ENCODE measurements at places on chromosomes 5 and 9.

- DNase-seq, result peak; percentile 4
Measured at GRCh38 chr5:89255845-89256463, 373.0 kb upstream of the MEF2C start.

- no peak for DNase-seq
Measured at GRCh38 chr5:111589316-111589715, 77.0 kb upstream of the STARD4 start.

DNA sequence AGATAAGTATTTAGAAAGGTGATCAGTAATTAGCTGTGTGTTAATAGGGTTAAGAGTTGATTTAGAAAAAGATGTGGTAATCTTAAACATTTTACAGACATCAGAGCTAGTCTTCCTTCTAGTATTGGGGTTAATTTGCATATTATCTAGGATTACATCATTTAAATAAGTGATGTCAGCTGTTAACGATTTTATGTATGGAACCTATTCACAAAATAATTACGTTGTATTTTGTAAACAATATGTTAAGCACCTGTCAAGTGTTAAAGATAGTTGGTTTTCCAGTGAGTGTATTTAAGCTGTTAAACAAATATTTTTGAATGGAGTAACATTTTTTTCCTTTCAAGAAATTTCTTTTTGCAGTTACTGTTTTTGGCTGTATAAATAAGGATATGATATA lies 2.2 kb downstream of the DCP2 start:
- DNase-seq, result no peak

DNA sequence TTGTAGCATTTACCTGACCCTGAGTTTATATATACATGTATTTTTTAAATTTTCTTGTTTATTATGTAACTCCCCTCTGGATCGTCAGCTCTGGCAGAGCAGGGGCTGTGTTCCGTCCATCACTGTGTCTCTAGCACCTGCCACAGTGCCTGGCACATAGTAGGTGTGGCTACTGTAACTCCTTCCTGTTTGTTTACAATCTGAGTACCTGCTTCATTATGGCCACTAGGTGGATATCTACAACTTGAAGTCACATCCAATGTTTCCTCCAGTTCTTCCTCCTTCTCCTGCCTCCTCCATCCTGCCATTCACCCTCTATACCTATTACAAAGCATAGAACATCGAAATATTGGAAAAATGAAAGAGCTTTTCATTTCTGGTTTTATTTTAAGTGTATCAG lies 14.2 kb upstream of the PPP1R2B start:
- DNase-seq, result no peak

DNA sequence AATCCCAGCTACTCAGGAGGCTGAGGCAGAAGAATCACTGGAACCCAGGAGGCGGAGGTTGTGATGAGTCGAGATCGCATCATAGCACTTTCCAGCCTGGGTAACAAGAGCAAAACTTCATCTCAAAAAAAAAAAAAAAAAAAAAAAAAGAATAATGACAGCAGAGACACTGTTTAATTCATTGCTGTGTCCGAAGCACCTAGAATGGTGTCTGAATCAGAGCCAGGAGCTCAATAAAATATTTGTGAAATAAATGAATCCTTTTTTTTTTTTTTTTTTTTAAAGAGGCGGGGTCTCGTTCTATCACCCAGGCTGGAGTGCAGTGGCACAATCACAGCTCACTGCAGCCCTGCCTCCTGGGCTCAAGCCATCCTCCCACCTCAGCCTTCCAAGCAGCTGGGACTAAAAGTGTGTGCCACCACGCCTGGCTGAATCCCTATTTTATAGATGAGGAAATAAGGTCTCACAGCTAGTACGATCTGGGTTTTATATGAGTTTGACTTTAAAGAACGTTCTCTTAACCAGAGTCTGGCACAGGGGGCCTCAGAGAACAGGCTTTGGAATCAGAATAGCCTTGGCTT lies 47.8 kb downstream of the THOC3 start:
- DNase-seq, result no peak

- no peak for DNase-seq
Measured at GRCh38 chr5:8848366-8848765, 697.5 kb downstream of the SEMA5A start.

DNA sequence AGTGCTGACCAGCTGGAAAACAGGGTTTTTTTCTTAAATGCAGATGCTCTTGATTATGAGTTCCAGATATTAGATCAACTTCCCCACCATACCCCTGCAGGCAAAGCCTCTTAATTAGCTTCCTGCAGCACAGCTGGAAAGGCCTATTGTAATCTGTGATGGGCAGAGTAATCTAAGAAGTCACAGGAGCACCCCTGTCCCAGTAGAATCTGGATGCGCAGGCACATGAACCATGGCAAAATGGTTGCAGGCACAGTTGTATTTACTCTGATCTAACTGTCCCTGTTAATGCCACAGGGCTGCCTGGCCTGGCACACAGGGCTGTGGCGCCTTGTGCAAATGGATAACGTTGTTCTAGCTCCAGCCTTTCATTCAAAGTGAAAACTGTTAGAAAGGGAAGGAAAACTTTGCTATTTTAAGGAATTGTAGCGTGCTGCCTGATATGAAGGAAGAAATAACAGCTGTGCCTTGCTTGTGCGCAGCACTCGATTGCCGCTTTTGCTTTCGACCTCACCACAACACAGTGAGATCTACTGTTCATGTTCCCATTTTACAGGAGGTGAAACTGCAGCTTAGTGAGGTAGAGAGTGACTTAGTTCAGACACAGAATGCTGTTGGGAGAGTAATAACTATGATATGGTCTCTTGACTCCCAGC lies 2.3 kb downstream of the TGFBI start:
- DNase-seq, result no peak

- DNase-seq, result no peak
Measured at GRCh38 chr9:107293543-107294085, 10.5 kb downstream of the RAD23B start.

DNA sequence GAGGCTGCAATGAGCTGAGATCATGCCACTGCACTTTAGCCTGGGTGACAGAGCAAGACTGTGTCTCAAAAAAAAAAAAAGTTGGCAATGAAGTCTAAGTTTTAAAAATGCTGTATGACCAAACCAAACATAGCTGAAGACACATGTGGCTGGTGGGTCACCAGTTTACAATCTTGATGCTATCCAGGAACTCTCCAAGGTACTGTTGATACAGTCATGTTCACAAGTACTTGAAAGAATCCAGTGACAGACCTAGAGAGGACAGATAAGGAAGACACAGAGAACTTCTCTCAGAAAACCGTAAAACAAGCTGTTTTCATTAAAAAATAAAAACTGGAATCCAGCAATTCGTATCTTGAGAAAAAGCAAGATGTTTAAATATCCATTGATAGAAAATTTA lies 95.7 kb downstream of the ACTBL2 start:
- no peak for DNase-seq

- DNase-seq, result no peak
Measured at GRCh38 chr9:109796078-109796477, 16.1 kb downstream of the PALM2AKAP2 start.

DNA sequence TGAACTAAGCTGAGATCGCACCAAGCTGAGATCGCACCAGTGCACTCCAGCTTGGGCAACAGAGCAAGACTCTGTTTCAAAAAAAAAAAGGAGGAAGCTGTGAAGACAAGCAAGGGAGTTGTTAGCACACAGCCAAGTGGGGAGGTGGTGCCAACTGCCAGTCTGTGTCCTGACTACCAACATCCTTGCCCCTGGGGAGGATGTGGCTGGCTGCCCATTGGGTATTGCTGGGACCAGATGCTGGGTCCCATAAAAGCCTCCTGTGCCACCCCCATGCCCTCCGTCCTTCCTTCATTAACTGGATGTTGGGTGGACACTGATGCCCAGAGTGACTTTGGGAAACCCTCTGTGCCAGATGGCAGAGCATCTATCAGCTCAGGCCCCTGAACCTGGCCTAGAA lies 157.1 kb upstream of the COL5A1 start:
- DNase-seq, result no peak

DNA sequence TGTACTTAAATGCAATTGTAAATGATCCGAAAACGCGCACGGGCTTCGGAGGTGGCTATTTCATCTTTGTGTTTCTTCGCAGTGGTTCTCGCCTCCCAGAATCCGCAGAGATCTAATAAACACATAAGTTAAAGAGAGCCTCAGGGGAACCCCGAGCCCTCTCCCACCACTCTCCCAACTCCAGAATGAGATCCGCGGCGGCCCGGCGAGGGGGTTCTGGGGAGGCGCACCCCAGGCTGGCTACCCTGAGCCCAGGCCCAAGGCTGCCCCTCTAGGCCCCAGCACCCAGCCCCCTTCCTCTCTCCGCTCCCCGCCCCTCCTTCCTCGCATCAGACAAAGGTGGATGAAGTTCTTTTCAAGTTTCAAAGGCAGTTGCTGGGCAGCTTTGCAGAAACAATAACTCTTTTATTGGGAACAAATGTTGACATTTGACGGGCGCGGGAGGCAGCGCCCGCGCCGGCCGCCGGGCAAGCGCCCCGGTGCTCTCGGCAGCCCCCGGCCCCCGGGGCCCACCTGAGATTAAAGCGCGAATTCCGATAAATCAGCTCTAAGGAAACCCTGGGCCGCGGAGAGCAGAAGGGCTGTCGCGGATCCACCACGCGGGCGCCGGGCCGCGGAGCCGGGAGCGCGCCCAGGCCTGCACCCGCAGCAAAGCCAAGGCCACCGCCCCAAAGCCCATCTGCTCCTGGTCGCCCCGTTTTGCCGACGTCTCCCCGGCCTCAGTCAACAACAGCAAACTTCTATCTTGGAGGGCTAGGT lies 8.4 kb downstream of the IRX2 start:
- DNase-seq, result no peak

DNA sequence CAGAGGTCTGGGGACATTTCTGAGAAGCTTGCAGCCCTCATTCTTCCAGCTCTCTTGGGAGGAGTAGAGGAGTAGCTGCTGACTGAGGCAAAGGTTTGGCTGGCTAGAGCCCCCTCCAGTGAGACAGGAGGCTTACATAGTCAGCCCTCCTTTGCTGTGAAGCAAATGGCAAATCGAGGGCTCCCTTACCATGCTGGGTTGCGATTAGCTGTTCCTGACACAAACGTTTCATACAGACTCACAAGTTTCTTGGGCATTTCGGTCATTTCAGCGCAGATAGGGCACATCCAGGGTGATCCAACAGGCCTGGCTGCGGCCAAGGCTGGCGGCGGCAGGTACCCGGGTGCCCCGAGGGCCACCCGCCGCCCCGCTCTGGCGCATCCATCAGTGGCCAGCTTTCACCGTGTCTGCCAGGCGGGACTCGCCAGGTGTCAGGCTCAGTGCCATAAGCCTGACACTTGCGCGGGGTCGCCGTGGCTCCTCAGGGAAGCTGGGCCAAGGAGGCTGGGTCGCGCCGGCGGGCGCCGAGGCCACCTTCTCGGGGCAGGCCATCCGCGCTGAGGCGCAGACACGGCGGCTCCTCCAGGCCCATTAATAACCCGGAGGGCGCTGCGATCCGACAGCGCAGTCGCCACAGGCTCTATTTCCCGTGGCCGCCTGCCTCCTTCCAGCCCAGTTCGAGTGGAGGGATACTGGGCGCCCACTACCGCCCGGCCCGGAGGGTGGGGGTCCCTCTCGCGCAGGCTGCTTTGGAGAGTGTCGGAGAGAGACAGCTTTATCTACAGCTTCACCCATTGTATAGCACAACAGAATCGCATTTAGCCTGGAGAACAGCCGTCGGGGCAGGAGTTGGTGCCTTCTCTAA lies 9.1 kb downstream of the PRDM6 start:
- no peak for DNase-seq

DNA sequence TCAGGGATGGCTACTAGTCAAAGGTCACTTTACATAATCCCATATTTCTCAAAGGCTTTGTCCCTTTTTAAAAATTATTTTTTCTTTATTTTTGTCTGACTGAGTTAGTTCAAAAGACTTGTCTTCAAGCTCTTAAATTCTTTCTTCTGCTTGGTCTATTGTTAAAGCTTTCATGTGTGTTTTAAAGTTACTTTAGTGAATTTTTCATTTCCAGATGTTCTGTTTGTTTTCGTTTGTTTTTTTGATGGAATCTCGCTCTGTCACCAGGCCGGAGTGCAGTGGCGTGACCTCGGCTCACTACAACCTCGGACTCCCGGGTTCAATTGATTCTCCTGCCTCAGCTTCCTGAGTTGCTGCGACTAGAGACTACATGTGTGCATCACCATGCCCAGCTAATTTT lies 55.0 kb upstream of the SNCAIP start:
- no peak for DNase-seq

DNA sequence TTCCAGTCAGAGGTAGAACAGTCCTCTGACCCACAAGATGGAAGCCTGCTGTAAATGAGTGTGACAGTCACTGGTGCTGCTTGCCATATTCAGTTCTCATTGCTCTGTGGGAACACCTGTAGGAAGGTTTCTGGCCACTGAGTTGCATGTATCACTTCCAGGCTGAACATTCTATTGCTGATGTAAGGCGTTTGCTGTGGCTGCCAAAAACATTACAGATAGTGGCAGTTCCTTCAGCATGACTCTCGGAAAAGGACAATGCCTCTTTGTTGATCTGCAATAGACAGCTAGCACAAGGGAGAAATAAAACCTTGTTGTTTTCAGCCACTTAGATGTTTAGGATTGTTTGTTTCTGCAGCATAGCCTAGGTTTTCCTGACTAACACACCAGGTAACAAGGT lies 217.2 kb downstream of the AGTPBP1 start:
- no peak for DNase-seq

DNA sequence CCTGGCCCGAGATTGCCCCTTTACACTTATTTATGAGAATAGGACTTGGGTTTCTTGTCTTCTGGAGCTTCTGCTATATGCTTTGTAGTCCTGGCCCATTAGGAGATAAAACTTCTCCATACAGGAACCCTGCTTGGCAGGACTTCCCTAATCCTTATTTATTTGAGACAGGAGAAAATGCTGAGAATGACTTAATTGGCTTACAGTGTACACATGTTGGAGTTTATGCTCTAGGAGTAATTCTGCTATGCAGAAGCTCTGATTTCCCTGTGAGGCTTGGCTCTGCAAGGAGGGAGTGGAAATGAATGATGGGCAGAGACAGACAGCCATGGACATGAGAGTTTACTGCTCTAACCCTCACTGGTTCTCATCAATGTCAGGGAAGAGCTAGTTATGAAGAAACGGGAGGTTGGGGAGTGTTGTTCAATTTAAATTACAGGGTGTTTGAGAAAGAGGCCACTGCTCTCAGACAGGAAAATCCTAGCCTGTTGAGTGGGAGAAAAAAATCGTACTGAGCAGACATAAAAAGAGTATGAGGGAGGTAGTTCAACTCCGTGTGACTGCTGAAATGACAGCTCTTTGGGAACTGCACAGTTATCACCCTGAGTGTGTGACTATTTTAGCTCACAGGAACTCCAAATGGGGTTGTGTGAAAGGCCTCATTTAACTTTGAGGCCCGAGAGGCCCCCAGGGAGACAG lies 37.5 kb downstream of the ACTBL2 start:
- no peak for DNase-seq

DNA sequence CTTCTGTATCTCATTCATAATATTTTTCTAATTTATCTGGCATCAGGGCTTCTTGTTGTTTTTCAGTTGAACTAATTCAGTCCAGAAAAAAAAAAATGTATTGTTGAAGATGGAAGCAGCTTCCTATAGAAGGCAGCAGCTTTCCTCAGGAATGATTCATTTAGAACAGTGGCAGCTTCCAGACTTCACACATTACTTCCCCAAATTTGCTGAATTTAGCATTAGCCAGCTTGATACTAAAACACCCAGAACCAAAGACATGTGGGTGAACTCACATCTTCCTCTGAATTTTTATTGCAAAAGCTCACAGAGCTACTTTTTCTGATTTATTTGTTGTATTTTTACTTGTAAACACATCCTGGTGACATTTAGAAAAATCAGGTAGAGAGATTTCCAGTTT lies 53.8 kb downstream of the HCN1 start:
- no peak for DNase-seq

- no peak for DNase-seq
Measured at GRCh38 chr9:124475868-124476690, 25.8 kb downstream of the ADGRD2 start.
